ENCODE measurements at places on chromosomes 1 and 21. TPM values are rescaled to one million over a fixed set of nuclear protein-coding genes. Genes with fewer than 3 reads are reported as not detected.

FCRL3 gene
- total RNA-seq, result not detected

CRP gene
- total RNA-seq, result not detected

OR2T2 gene
- not detected for total RNA-seq

ARL8A gene
- 55.9 TPM for total RNA-seq

FCRL6 gene
- not detected for total RNA-seq

DCST1 gene
- total RNA-seq, result 0.06 TPM

TCHH gene
- total RNA-seq, result 0.33 TPM

LRRC8B gene
- total RNA-seq, result 2.4 TPM

LEMD1 gene
- not detected for total RNA-seq

GNAI3 gene
- 5.8 TPM for total RNA-seq

S100A3 gene
- 123 TPM for total RNA-seq

MYBPH gene
- total RNA-seq, result not detected

ATP1A2 gene
- total RNA-seq, result 0.08 TPM

TNFRSF1B gene
- total RNA-seq, result 0.53 TPM

ADORA3 gene
- not detected for total RNA-seq

ZNF695 gene
- 2.7 TPM for total RNA-seq

Measured in A549 treated with dexamethasone at 1 μM for 4 hours (cell line).